ENCODE measurements at places on chromosomes 11 and 22. TPM values are rescaled to one million over a fixed set of nuclear protein-coding genes. Genes with fewer than 3 reads are reported as not detected.

DNA sequence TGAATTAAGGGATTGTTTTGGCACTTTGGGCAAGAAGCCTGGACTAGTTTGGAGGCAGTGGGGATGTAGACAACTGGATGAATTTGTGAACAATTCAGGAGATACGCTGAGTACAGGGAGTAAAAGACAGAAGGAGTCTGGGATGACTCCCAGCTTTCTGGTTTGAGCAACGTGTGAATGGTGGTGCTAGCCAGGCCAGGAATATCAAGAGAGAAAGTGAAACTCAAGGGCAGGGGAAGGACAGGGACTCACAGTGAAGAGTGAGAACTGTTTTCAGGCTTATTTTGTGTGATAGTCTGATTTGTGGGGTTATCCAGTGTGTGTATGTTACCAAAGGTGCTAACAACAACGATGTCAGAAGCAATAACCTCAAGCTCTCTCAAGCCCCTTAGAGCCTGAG, 15.9 kb downstream of the CHRM1 start:
- no peak for DNase-seq
- no peaks in the 10 kb centered on the region for H3K27me3 ChIP-seq
- H3K27ac ChIP-seq: no peak overlapping the region
- H3K36me3 ChIP-seq: no peaks in the 10 kb centered on the region
- no peak overlapping the region for H3K4me3 ChIP-seq

DNA sequence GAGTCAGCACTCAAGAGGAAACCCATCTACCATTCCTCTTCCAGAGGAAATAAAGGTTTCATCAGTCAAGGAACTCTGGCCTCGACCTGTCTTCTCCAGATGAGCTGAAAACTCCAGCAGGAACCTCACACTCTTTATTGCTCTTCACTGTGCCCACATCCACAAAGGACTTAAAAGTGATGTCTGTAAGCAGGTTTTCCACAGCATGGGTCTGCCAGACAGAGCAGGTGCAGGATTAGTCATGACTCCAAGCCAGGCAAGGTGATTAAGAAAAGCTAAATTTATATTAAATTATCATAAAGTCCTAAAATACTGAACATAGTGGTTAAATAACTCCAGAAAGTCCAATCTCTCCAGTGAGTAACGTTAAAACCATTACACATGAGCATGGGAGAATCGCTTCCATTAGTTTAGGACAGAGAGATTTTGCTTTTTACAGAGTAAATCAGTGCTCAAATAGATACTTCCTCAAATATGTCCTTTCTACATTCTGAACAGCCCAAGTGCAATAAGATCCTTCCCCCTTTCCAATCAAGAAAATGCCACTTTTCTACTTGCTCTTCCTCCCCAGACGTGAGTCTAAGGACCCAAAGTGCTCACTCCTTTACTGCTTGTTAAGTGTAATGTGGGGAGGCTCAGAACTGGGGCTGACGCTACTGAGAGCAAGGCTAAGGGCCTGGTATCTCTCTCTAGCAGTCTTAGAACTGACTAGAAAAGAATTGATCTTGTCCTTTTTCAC, 10.7 kb upstream of the CKAP5 start:
- no peaks in the 10 kb centered on the region for H3K36me3 ChIP-seq
- no peak overlapping the region for H3K27ac ChIP-seq
- H3K27me3 ChIP-seq: no peaks in the 10 kb centered on the region
- no peaks in the 10 kb centered on the region for H3K4me1 ChIP-seq
- DNase-seq: no peak

GRCh38 chr11:2294926-2295290, 6.8 kb downstream of the C11orf21 start:
- H3K27me3 ChIP-seq: peaks cover 53% of the 10 kb centered on the region
- DNase-seq: no peak
- no peaks in the 10 kb centered on the region for H3K36me3 ChIP-seq
- no peaks in the 10 kb centered on the region for H3K4me1 ChIP-seq
- no peak overlapping the region for H3K27ac ChIP-seq

DNA sequence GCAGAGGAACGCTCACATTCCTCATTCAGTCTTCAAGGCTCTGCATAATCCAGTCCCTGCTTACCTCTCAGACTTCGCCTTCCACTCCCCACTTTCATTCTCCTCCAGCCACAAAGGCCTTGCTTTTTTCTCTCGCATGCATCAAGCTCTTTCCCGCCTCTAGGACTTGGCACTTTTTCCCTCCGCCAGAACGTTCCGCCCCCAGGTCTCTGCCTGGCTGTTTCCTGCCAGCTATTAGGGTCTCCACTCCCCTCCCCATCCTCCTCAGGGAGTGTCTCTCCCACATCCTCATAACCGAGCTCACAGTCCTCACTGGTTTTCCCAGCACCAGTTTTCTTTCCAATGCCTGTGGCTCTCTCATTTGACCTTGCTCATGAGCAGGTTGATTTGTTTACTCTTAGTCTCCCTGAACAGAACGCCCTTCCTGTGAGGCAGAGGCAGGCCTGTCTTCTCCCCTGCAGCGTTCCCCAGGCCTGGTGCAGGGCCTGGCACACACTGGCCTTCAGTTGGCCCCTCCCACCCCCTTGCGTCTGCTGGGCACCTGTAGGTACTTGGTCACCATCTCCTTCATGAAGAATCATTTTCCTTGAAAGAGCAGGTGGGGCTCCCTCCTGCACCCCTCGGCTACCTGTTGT, 75.2 kb downstream of the RTL6 start:
- H3K36me3 ChIP-seq: no peaks in the 10 kb centered on the region
- DNase-seq: no peak
- H3K4me1 ChIP-seq: peaks cover 9% of the 10 kb centered on the region
- H3K27me3 ChIP-seq: no peaks in the 10 kb centered on the region

DNA sequence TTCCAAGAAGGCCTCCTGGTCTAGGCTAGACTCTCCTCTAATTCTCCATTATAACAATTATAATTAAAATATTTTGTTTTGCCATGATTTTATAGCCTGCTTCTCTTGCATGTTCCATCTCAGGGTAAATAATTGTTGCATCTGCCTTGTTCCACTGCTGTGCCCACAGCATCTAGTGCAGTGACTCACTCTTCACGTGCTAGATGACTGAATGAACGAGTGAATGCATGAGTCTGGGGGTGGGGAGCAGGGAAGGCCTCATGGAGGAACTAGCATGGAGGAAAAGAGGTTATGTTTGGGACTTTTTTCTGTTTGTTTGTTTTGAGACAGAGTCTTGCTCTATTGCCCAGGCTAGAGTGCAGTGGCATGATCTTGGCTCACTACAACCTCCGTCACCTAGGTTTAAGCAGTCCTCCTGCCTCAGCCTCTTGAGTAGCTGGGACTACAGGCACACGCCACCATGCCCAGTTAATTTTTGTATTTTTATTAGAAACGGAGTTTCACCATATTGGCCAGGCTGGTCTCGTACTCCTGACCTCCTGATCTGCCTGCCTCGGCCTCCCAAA, 5.2 kb upstream of the OAF start:
- no peaks in the 10 kb centered on the region for H3K36me3 ChIP-seq
- no peak overlapping the region for H3K27ac ChIP-seq
- H3K4me3 ChIP-seq: no peak overlapping the region
- peaks cover 9% of the 10 kb centered on the region for H3K4me1 ChIP-seq
- peaks cover 94% of the 10 kb centered on the region for H3K27me3 ChIP-seq

DNA sequence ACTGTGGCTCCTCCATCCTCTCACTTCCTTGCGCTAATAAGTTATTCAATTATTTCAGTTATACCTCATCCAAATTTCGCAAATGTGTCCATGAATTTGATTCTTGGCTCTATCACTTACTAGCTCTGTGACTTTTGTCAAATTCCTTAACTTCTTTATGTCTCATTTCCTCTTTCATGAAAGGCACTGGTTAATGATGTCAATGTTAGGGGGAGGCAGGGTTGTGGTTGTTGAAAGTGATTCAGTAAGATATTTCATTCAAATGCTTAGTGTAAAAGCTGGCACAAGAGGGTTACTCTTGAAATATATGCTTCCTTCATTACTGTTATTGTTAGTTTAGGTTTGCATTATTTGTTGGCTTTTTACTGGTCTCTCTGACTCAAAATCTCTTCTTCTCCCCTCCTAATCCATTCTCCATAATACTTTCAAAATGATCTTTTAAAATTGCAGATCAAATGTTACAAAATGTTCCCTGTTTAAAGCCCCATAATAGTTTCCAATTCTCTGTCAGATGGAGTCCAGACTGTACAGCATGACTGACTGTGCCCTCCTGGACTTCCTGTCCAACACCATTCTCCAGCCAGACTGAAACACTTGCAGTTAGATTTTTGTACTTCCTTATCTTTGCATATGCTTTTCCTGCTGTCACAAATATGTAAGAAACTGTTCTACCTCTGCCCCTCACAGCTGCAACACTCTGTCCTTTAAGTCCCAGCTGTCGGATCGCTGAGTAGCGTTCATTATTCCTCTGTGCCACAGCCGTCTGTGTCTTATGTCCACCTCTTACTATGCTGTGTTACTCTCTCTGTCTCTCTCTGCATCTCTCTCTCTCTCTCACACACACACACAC, 510.6 kb upstream of the RAG2 start:
- no peak for DNase-seq
- H3K4me1 ChIP-seq: no peaks in the 10 kb centered on the region
- no peaks in the 10 kb centered on the region for H3K36me3 ChIP-seq
- no peak overlapping the region for H3K4me3 ChIP-seq
- H3K27ac ChIP-seq: no peak overlapping the region

DNA sequence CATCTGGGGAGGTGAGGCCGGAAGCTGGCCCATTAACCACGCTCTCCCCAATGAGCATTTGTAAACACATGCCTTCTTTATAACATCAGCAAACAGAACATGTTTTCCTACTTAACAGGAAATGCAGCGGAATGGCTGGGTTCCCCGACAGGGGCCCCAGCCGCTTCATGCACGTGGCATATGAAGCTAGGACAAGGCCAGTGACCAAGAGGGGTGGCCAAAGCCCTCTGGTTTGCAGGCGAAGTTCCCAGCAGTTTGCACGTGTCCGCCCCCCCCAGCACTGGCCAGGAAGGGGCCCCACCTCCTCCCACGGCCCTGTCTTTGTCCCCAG, 38.7 kb upstream of the LINC01488 start:
- no peak overlapping the region for H3K27ac ChIP-seq
- peaks cover 33% of the 10 kb centered on the region for H3K4me1 ChIP-seq
- no peaks in the 10 kb centered on the region for H3K27me3 ChIP-seq
- no peak for DNase-seq

DNA sequence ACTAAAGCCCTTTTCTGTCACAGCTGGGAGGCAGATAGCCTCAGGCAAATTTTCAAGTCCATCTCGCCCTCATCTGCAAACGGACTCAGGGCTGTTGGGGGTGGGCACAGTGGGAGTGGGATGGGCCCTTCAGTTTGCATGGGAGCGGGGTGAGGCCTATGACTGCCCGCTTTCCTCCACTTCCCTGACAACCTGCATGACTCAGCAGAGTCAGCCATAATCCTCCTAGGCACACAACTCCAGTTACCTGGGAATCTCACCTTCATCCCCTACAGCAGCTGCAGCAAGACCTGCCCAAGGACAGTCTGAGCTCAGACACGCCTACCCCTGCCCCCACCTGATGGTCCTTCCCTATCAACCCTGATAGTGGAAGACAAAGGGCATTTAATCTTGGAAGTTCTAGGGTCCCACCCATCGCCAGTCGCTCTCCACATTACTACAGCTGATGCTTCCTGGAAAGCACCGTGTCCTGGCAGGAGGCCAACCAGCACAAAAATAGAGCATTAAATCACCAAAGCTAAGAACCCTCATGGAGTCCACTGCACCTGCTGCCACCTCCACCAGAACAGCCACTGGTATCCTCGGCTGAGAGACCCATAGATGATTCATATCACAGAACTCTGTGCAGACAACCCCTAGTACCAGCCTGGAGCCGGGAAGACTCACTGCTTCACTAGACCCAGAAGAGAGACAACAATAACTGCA, 319.3 kb downstream of the DCDC1 start:
- H3K27me3 ChIP-seq: no peaks in the 10 kb centered on the region
- DNase-seq: no peak
- no peak overlapping the region for H3K4me3 ChIP-seq

GRCh38 chr11:96282625-96283220, 60.3 kb downstream of the MAML2 start:
- no peaks in the 10 kb centered on the region for H3K27me3 ChIP-seq
- no peaks in the 10 kb centered on the region for H3K4me1 ChIP-seq
- no peak overlapping the region for H3K4me3 ChIP-seq
- no peaks in the 10 kb centered on the region for H3K36me3 ChIP-seq

GRCh38 chr11:47564933-47565339, 463 bp upstream of the PTPMT1 start:
- H3K36me3 ChIP-seq: no peaks in the 10 kb centered on the region
- DNase-seq: no peak
- H3K4me1 ChIP-seq: no peaks in the 10 kb centered on the region
- no peak overlapping the region for H3K27ac ChIP-seq
- no peaks in the 10 kb centered on the region for H3K27me3 ChIP-seq

DNA sequence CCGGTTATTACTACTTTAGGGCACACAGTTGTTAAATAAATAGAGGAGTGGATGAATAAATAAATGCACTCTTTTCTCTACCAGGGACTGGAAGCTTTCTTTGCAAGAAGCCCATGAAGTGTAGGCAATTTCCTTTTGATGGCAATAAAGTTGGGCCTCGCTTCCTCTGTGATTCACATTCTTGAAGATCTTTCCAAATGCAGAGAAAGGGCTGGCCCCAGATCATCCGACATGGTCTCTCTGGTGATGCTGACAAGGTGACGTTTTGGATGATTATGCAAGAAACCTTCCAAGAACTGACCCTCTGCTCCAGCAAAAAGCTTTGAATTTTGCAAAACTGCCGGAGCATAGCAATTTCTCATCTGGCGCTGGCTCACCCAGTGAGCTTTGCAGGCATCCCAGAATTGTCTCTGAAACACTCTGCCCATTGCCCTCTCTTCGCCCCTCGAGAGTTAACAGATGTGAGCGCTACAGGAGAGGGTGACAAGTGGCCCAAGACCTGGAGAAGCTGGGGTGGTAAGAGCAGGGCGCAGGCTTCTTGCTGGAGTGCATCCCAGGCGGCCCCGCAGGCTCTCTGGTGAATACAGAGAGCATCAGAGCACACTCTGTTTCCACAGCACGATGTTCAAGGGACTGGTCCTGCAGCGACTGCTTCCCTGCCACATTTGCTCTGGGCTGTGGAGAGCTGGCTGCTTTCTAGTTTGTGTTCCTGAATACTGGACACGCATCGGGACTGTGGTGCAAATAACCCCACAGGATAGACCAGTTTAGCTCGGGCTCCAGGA, 11.5 kb upstream of the IFT27 start:
- no peak overlapping the region for H3K27ac ChIP-seq
- no peaks in the 10 kb centered on the region for H3K4me1 ChIP-seq
- no peak overlapping the region for H3K4me3 ChIP-seq
- DNase-seq: no peak
- H3K27me3 ChIP-seq: peaks cover 15% of the 10 kb centered on the region

GRCh38 chr11:13308704-13309103, 31.1 kb downstream of the BMAL1 start:
- H3K27me3 ChIP-seq: no peaks in the 10 kb centered on the region
- H3K36me3 ChIP-seq: no peaks in the 10 kb centered on the region
- peaks cover 2% of the 10 kb centered on the region for H3K4me1 ChIP-seq

The MOGAT2 gene
- not detected for total RNA-seq

The CRYBA4 gene
- 1.6 TPM for total RNA-seq

The HPX gene
- 0.56 TPM for total RNA-seq

The OR52E2 gene
- total RNA-seq: not detected

The TTC36 gene
- total RNA-seq: not detected

The MS4A3 gene
- total RNA-seq: not detected

The OR5P2 gene
- not detected for total RNA-seq

The SCARF2 gene
- total RNA-seq: 3.9 TPM
